ENCODE measurements at places on chromosomes 11 and 22.

DNA sequence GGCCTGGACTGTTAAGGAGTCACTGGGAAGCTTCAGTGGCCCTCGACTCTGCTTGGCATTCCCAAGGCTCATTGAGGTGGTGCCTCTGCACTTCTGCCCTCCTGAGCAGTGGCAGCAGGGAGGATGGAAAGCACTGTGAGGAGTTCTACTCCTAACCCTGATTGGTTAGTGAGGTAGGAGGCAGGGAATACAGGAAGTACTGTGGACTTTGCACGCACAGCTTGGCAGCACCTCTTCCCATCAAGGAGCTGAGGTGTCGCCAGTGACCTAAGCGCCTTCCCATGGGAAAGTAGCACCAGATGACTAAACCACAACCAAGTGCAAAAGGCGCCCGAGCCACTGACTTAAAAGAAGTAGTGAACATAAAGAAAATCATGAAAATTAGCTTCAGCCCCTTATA, 152.5 kb upstream of the CADM1 start:
- H3K36me3 ChIP-seq: no peaks in the 10 kb centered on the region
- H3K4me3 ChIP-seq: no peak overlapping the region
- no peak for DNase-seq
- H3K27ac ChIP-seq: no peak overlapping the region
- peaks cover 47% of the 10 kb centered on the region for H3K27me3 ChIP-seq

DNA sequence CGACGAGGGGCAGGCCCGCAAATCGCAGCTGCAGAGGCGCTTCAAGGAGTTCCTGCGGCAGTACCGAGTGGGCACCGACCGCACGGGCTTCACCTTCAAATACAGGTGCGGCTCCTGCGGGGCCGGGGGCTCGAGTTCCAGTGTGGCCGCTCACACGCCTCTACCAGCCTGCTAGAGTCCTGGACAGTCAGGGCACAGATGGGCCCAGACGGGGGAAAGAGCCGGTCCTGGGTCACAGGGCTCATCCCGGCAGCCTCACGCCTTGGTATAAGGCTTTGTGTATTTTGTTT, 506 bp downstream of the MCM5 start:
- H3K36me3 ChIP-seq: no peaks in the 10 kb centered on the region
- H3K4me1 ChIP-seq: peaks cover 21% of the 10 kb centered on the region
- DNase-seq: no peak
- H3K27ac ChIP-seq: peak overlapping the region; percentile 87

- no peak overlapping the region for H3K27ac ChIP-seq
- H3K27me3 ChIP-seq: no peaks in the 10 kb centered on the region
- no peaks in the 10 kb centered on the region for H3K36me3 ChIP-seq
- H3K4me3 ChIP-seq: no peak overlapping the region
These were observed 1.5 kb downstream of the ROBO4 start for GRCh38 chr11:124896071-124896750.

DNA sequence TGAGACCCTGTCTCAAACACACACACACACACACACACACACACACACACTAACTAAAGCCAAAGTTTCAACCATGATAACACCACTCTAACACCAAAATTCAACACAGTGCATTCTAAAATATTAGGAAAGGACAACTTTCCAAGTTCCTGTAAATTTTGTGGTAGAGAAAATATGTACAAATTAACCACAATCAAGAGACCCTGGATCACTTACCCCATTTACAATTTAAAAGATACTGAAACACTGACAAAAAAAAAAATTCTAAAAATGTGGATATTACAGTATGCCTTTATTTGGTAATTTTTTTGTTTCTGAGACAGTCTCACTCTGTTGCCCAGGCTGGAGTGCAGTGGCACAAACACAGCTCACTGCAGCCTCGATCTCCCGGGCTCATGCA, 9.7 kb downstream of the MRTFA start:
- H3K27ac ChIP-seq: no peak overlapping the region
- no peak for DNase-seq
- peaks cover 3% of the 10 kb centered on the region for H3K36me3 ChIP-seq
- H3K4me3 ChIP-seq: no peak overlapping the region
- peaks cover 40% of the 10 kb centered on the region for H3K4me1 ChIP-seq
- H3K27me3 ChIP-seq: no peaks in the 10 kb centered on the region

- DNase-seq: no peak
- H3K4me1 ChIP-seq: peaks cover 80% of the 10 kb centered on the region
- no peaks in the 10 kb centered on the region for H3K27me3 ChIP-seq
- peaks cover 11% of the 10 kb centered on the region for H3K36me3 ChIP-seq
These were observed 3.1 kb downstream of the ENDOD1 start for GRCh38 chr11:95092549-95093324.

DNA sequence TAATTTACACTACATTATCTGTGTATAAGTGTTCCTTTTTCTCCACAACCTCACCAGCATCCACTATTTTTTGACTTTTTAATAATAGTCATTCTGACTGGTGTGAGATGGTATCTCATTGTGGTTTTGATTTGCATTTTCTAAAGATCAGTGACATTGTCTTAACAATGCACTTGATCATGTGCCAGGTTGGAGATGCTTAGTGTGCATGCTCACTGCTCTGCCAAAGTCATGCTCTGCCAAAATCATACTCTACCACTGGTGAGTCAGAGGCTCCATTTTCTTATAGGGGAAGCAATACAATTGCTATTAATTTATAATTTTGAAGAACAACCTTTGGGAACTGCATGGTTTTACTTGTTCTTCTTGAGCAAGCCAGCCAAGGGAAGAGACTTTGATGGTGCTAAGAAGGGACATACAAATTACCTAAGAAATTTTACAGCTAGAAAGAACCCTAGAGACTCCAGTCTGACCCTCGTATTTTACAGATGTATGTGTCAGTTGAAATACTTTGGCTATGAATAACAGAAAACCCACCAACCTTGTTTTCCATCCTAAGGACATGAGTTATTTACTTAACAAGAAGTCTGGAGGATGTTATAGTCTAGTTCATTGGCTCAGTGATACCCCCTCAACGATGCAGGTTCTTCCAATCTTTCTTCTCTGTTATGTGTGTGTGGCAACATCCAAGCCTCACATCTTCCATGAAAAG, 368.9 kb downstream of the DDX10 start:
- DNase-seq: no peak
- no peak overlapping the region for H3K27ac ChIP-seq
- H3K36me3 ChIP-seq: no peaks in the 10 kb centered on the region
- H3K4me1 ChIP-seq: peaks cover 27% of the 10 kb centered on the region

DNA sequence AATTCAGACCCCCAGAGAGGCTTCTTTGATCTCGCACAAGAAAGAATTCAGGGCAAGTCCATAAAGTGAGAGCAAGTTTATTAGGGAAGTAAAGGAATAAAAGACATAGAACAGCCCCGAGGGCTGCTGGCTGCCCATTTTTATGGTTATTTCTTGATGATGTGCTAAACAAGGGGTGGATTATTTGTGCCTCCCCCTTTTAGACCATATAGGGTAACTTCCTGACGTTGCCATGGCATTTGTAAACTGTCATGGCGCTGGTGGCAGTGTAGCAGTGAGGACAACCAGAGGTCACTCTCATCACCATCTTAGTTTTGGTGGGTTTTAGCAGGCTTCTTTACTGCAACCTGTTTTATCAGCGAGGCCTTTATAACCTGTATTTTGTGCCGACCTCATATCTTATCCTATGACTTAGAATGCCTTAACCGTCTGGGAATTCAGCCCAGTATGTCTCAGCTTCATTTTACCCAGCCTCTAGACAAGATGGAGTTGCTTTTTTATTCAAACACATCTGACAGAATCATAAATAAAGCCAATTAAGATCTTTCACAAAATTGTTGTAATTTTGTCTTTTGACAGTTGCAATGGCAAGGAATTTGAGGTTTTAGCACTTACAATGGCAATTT, 7.6 kb downstream of the DDIAS start:
- H3K27ac ChIP-seq: no peak overlapping the region
- no peak overlapping the region for H3K4me3 ChIP-seq
- DNase-seq: no peak
- H3K4me1 ChIP-seq: peaks cover 18% of the 10 kb centered on the region

- H3K27me3 ChIP-seq: peaks cover 83% of the 10 kb centered on the region
- no peak overlapping the region for H3K27ac ChIP-seq
- no peak for DNase-seq
- no peaks in the 10 kb centered on the region for H3K36me3 ChIP-seq
- H3K4me1 ChIP-seq: peaks cover 4% of the 10 kb centered on the region
These were observed 173.5 kb upstream of the CTSC start for GRCh38 chr11:88511006-88511405.

DNA sequence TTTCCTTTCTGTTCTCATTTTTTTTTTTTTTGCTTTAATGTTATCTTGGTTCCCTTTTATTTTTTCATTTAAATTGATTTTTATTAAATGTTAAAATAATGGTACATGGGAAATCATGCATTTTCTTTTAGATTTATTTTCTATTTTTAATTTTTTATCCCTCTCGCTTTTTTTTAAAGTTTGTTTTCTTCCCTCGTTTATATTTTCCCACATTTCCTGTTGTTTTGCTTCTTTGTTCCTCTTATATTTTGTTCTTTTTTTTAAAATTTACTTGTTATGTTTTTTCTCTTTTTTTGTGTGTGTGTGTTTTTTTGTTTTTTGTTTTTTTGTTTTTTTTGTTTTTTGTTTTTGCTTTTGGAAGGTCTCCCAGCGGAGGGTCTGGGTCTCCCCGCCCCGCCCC, 34.9 kb upstream of the EIF3D start:
- peaks cover 6% of the 10 kb centered on the region for H3K4me1 ChIP-seq
- H3K27me3 ChIP-seq: peaks cover 12% of the 10 kb centered on the region
- no peaks in the 10 kb centered on the region for H3K36me3 ChIP-seq
- H3K27ac ChIP-seq: no peak overlapping the region

DNA sequence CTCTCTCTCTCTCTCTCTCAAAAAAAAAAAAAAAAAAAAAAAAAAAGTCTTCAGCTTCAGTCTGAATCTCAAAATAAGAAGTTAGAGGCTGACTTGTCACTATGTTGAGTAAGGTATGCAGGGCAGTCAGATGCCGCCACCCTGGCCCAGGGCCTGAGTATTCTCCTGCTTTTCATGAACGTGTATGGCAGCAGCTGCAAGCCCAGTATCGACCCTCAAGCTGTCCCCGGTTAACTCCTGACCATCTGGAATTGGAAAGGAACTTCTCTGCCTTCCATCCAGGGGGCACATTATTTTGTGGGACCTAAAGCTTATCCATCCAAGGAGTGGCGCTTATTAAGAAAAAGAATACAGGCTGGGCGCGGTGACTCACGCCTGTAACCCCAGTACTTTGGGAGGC, 11.4 kb downstream of the MRGPRD start:
- no peaks in the 10 kb centered on the region for H3K36me3 ChIP-seq
- H3K4me3 ChIP-seq: no peak overlapping the region
- peaks cover 3% of the 10 kb centered on the region for H3K4me1 ChIP-seq
- H3K27ac ChIP-seq: no peak overlapping the region

- peaks cover 28% of the 10 kb centered on the region for H3K4me1 ChIP-seq
- no peaks in the 10 kb centered on the region for H3K36me3 ChIP-seq
- DNase-seq: no peak
- H3K27ac ChIP-seq: no peak overlapping the region
- H3K4me3 ChIP-seq: peak overlapping the region; percentile 57
These were observed 2.2 kb upstream of the SIGIRR start for GRCh38 chr11:416757-417621.

GRCh38 chr11:34274712-34275398, 83.0 kb downstream of the ABTB2 start:
- no peak overlapping the region for H3K27ac ChIP-seq
- no peaks in the 10 kb centered on the region for H3K27me3 ChIP-seq
- peaks cover 7% of the 10 kb centered on the region for H3K4me1 ChIP-seq
- no peak overlapping the region for H3K4me3 ChIP-seq
- no peak for DNase-seq

DNA sequence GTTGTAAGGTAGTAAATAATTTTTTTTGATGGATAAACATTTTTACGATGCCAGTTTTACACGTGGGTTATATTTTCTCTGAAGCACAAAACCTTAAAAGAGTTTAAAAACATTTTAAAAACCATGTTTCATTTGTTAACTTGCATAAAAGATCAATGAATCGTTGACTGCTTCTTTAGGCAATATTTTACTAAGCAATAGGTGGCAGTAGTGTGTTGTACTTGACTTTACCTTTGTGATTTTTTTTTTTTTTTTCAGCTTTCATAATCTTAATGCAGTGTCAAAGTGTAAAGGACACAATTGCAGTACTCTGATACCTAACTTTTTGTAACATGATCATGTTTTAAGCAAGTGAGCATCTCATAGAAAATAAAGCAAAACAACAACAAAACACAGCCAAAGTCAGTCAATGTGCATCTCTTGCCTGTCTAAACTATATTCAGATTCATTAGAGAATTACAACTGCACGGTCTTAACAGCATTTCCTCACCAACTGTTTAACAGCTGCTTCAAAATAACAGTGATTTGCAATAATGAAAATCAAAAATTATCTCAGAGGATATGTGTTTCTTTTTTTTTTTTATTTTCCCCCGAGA, 27.7 kb downstream of the DNAJC24 start:
- no peak overlapping the region for H3K4me3 ChIP-seq
- no peak for DNase-seq
- H3K27me3 ChIP-seq: no peaks in the 10 kb centered on the region

GRCh38 chr11:123301013-123301591, 106.1 kb upstream of the CLMP start:
- DNase-seq: no peak
- peak overlapping the region; percentile 45 for H3K4me3 ChIP-seq
- peaks cover 14% of the 10 kb centered on the region for H3K4me1 ChIP-seq
- peaks cover 30% of the 10 kb centered on the region for H3K27me3 ChIP-seq
- H3K36me3 ChIP-seq: no peaks in the 10 kb centered on the region
- no peak overlapping the region for H3K27ac ChIP-seq

GRCh38 chr11:82939456-82939855, 37.9 kb downstream of the DDIAS start:
- no peak overlapping the region for H3K4me3 ChIP-seq
- no peaks in the 10 kb centered on the region for H3K27me3 ChIP-seq
- H3K27ac ChIP-seq: no peak overlapping the region
- no peak for DNase-seq
- no peaks in the 10 kb centered on the region for H3K4me1 ChIP-seq
- no peaks in the 10 kb centered on the region for H3K36me3 ChIP-seq

DNA sequence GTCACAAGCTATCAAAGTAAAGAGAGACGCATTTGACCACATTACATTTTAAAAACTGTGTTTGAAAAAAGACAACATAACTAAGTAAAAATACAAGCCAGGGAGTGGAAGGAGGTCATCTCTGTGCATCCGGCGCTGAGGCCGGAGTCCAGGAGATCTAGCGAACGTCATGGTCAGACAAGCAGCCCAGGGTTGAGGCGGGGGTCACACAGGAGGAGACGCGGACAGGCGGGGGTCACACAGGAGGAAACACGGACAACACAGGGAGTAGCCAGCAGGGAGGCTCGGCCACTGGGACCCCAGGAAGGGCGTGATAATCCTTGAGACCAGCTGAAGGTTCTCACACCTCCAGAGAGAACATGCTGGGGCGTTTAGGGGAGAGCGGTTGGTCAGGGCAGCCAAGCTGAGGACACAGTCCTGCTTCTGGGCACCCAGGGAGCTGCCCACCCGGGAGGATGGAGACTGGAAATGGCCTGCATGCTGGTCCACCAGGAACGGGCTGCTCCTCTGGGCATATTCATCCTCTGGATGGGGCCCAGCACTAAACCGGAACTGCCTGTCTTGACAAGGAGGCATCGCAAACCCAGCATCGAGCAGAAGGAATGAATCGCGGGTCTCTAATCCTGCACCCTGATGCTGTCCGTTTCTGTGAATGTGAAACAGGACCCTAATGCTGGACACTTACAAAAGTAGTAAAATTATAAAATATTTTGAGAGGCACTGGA, 40.9 kb upstream of the MUC5AC start:
- H3K4me3 ChIP-seq: no peak overlapping the region
- peak; percentile 82 for DNase-seq
- H3K36me3 ChIP-seq: no peaks in the 10 kb centered on the region
- no peak overlapping the region for H3K27ac ChIP-seq
- H3K4me1 ChIP-seq: no peaks in the 10 kb centered on the region

GRCh38 chr11:46557684-46558151, 36.1 kb downstream of the AMBRA1 start:
- H3K27ac ChIP-seq: no peak overlapping the region
- no peaks in the 10 kb centered on the region for H3K36me3 ChIP-seq
- no peaks in the 10 kb centered on the region for H3K27me3 ChIP-seq
- DNase-seq: no peak
- H3K4me1 ChIP-seq: peaks cover 49% of the 10 kb centered on the region

Measured in osteocyte (in vitro differentiated cells).